ENCODE measurements at places on chromosomes 7 and 10.

DNA sequence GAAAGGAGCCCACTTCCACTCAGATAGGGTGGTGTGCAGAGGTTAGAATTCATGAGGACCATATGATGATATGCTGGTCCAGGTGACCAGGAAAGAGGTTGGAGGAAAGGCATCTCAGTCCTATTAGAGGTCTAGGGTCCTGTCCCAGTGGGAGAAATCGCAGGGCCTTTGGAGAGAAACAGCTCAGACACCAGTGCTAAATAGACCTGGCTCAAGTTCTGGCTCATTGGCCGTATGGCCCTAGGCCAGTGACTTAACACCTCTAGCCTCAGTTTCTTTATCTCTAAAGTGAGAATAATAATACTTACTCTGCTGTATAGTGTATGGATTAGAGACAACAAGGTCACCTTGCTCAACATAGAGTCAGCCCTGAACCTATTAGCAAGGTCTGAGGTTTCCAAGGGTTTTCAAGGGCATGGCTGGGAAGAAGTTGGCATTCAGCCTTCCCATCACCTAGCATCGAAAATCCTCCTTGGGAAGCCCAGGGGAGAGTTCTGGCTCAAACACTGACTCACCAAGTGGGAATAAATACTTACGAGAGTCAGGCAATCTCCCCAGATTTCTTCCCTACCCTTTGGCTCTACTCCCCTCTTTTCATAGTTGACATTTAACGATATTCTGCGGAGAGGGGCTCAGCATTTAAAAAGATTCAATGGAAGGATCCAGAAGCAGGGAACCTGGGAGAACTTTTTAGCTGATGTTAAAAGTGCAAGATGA is 473.1 kb upstream of the PODXL start:
- DNase-seq = no peak

DNA sequence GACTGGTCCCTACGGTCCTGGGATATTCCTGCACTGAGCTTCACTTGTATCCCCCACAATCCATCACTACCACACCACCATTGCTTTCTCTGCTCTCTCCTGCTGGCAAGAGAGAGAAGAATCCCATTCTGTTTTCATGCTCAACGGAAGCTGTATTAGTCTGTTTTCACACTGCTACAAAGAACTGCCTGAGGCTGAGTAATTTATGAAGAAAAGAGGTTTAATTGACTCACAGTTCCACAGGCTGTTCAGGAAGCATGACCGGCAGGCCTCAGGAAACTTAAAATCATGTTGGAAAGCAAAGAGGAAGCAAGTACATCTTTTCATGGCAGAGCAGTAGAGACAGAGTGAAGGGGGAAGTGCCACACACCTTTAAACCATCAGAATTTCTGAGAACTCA is 260.4 kb upstream of the LYZL1 start:
- DNase-seq = no peak

DNA sequence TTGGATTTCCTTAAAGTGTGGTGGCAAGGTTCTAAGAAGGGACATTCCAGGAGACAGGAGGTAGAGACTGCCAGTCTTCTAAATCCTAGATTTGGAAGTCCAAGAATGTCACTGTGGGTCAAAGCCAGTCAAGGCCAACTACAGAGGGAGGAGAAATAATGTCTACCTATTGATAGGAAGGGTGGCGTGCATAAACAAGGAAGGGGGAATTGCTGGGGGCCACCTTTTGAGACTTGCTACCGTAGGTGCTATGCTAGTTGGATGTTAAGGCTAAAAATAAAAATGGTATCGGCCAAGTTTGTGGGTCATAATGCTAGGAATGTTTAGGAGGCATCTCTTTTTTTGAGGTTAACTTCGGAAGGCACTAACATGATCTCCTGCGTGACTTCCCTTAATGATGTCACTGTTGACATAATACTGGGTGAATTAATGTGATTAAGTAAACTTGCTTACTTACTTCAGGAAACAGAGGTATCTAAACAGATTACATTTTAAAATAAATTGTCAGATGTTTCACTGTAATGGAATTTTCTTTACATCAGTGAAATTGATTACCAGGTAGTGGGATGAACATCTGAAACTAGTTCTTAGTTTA is 4.8 kb downstream of the BTRC start:
- no peak for DNase-seq

DNA sequence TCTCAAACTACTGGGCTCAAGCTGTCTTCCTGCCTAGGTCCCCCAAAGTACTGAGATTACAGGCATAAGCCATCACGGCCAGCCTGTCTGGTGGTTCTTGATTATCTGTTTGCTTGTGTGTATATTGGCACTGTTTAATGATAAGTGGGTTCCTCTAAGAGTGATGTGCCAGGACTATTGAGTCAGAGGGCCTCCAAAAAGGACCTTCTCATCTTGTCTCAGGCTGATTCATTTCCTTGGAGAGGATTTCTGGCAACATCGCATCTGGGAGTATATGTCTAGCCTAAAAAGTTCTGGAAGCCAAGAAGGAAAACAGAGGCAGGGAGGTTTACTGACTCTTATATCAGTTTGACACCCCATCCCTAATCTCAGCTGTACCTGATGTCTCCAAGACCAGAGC is 27.1 kb upstream of the AKAP9 start:
- DNase-seq = no peak

- DNase-seq = no peak
Measured at GRCh38 chr10:120514035-120514620, 57.1 kb downstream of the PLPP4 start.

DNA sequence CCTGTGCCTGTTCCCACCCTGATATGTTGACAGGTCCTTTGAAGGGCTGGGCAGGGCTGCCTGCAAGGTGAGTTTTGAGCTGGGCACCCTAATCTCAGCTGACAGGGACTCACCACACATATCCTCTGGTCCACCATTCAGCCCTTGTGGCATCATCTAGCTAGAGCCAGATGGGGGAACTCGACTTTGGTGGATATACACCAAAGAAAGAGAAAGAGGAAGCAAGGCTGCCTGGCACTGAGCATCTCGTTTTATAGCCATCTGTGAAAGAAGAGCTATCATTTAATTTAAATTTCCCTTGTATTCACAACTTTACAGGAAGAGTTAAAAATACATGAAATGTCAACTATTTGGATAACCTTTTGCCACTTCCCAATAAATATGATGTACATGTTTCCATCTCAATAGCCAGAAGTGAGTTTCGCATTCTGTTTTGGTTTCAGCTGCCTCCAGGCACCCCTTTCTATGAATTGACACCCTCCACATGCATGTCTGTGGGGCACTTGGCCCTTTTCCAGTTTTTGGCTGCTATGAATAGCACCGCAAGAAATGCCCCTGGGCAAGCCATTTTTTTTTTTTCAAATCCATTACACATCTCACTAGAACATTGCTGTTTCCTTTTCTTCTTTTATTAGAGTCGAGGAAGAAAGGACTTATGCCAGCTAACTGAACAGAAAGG is 22.9 kb upstream of the GRB10 start:
- no peak for DNase-seq

DNA sequence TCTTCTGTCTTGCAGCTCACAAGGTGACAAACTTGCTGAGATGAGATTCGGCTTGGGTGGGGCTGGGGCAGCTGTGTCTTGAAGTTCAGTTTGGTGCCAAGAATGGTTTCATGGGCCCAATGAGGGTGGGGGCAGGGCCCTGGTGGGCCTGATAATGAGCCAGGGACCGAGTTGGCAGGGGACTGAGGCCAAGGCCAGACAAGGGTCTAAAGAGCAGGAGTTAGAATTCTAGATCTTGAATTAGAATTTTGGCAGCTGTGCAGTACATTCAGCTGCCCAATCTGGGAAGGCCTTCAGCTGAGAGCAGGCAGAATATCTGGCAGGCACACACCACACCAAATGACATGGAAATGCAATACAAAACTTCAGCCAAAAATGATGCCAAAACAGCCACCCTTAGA is 1.5 kb upstream of the JAZF1 start:
- no peak for DNase-seq

GRCh38 chr7:143518521-143518920 is 40.8 kb downstream of the TAS2R41 start:
- DNase-seq = no peak

DNA sequence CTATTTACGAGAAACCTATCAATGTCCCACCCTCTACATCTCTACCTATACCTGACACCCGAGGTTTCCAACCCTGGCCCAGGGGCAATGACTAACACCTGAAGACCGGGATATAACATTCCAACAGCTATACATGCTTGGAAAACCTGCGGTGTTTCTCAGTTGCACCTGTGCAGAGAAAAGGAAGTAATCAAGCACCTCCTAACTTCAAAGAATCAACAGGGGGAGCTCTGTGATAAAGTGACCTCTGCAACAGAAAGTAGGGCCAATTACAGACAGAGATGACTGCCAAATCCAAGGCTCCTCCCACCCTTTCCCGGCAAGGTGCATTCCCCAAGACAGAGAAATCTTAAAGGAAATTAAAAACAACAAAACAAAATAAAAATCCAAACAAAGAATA is 41.3 kb downstream of the CCDC6 start:
- DNase-seq = no peak

DNA sequence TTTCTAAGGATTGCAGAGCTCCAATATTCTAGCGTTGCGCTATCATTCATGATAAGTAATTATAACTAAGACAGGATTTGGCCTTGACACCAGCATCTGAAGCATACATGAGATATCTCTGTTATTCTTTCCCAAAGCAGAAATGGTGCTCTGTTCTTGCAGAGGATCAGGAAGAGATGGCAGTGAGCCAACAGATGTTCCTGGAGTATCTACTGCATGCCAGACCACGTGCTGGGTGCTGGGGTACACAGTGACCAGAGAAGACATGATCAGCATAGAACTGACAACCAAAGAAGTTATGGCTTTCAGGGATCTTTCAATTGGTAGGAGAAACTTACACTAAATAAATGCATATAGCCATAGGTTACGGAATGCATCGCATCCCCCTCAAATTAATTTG is 63.7 kb upstream of the PLXNA4 start:
- DNase-seq = no peak

- no peak for DNase-seq
Measured at GRCh38 chr10:58241346-58241745, 26.3 kb downstream of the IPMK start.

DNA sequence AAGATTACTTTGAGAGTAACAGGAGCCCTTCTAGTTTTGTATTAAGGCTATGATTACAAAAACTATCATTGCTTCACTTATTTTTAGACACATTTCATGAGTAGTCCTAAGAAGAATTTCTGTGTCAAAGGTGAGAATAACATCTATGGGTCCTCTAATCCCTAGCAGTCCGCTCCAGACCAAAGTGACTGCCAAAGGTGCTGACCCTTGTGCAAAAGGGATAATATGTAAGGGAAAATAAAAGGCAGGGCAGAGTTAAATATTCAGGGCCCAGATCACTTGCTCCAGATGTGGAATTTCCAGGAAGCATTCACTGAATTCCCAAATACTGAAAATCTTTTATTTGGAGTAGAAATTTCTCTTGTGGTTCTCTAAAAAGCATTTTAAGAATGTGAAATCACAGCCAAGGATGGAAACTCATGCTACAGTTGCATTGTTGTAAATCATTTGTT is 29.3 kb downstream of the RHOBTB1 start:
- no peak for DNase-seq

DNA sequence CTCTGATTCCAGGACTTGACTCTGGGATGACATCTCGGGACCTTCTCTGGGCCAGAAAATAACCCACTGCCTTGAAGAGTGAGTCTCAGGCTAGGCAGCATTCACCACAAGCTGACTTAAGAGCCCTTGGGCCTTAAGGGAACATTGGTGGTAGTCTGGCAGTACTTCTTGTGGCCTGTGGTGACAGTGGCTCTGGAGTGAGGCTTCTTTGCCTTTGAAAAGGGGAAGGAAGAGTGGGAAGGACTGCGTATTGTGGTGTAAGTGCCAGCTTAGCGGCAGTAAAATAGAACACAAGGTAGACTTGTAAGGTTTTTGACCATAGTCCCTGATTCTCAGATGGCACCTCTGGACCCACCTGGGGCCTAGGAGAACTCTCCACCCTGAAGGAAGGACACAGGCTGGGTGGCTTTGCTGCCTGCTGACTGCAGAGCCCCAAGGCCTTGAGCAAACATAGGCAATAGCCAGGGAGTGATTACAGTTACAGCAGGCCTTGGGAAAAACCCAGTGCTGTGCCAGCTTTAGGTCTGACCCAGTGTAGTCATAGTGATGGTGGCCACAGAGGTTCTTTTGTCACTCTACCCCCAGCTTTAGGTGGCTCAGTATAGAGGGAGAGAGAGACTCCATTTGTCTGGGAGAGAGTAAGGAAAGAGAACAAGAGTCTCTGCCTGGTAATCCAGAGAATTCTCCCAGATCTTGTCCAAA is 483.9 kb downstream of the SH2D4B start:
- no peak for DNase-seq

DNA sequence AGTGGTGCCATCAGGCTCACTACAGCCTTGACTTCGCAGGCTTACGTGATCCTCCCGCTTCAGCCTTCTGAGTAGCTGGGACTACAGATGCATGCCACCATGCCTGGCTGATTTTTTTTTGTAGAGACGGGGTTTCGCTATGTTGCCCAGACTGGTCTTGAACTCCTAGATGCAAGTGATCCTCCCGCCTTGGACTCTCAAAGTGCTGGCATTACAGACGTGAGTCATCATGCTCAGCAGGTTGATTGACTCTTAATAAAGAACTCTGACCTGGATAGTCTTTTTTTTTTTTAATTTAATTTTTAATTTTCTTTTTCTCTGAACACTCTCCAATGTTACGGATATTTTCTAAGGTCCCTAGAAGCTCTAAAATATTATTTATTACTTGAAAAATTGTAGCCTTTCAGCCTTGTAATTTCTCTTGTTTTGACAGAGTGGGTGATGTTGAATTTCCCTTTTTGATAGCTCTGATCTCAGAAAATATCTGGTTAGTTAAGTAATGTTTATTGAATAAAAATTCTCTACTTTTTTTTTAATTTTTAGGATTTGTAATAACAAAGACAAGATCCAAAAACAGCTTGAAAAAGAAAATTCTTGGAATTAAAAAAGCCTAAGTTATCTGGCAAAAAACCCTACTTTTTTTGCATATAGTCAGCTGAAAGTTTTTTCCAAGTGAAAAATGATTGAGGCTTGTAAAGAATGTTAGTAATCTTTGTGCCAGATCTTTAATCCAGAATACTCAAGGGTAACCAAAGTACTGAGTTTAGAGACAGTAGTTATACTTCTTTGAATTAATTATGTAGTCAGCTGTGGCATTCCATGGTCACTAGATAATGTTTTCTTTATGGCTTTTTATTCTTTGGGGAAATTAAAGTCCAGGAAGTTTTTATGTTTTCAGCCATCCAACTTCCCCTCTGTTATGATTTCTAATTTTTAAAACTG is 26.7 kb downstream of the TBC1D12 start:
- DNase-seq = no peak

DNA sequence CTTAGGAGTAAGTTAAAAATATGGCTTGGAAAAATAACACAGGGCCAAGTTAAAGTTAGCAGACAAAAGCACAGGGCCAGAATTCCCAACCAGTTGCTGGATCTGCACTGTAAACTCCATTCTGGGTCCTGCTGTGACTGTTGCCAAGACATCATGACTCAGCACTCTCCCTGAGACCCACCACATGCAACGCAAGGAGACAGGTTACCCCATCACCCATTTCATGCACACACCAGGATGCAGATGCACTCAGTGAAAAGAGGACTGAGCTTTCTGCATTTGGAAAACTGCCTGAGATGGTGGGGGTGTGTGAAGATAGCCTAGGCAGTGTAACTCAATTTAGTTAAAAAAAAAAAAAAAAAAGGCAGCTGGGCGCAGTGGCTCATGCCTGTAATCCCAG is 97.6 kb upstream of the ZNF438 start:
- no peak for DNase-seq

Measured in activated T-helper 1 cell treated with anti-CD3 and anti-CD28 coated beads, Interleukin-2, amount 50 U/mL, for 16 hours (primary cell).